Right cardiac atrium (tissue), 5 donors: ENCODE measurements at places on chromosomes 2 and 18. TPM values are rescaled to one million over a fixed set of nuclear protein-coding genes. Genes with fewer than 3 reads are reported as not detected.

- DNase-seq: no peak
Measured at GRCh38 chr2:239365071-239365781, 35.6 kb downstream of the HDAC4 start.

- DNase-seq: no peak
Measured at GRCh38 chr2:227570615-227571014, 28.1 kb upstream of the SCYGR2 start.

DNA sequence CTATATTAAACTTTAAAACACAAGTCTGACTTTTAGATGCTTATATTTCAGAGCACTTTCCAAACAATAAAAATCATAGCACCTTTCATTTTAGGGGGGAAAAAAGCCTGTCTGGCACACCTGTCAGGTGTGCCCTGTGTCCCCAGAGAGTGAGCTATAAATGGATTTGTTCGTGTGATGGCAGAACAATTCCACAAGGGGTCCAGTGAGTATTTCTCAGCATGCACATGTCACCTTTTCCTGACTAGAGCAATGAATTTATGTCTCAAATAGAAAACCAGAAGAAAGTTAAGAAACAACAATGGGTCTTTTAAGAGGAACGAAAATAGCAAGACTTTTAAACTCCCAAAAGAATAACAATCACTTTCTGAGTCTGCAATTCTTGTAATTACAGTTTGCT, 55.9 kb downstream of the ACVR1C start:
- DNase-seq: no peak

DNA sequence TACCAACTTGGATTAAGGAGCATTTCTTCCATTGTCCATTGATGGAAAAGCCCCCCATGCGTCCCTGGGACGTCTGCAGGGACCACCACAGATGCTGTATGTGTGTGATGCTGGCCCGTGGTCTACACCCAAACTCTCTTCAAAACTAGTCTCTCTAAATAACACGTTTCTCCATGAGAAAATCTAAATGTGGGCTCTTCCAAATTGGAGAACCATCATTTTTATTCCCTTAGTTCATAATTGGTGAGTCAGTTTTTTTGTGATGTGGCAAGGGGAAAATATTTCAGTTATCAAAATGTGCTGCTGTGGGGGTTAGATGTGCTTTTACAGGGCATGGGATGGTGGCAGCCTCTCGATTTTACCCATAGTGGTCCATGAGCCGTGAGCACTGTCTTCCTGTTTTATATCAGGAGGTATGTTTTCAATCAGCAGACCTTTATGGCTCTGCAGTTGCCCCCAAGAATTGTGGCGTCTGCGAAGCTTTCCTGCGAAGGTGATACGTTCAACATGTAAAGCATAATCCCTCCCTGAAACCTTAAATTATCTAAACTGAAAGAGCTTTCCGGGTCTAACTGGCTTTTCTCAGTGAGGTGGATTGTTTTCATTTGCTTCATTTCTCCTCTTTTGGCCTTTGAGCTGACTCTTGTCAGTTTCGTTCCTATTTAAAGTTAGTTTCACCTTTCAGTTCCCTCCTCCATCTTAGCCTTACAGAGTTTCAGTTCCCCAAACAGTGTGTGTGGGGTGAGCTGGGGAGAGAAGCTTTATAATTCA, 78.4 kb downstream of the SETBP1 start:
- no peak for DNase-seq

DNA sequence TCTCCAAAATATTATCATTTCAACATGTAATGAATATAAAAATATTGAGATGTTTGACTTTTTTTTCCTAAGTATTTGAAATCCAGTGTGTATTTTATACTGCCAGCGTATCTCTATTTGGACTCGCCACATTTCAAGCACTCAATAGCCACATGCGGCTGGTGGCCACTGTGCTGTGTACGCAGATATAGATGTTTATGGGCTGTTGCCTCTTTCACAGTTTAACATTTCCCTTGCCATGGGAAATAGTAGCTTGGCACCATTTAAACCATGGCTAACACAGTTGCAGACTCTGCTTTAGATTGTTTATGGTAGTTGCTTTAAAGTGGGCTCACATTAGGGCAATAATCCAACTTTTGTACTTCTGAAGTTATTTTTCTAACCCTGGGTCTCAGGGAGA, 136.6 kb upstream of the ITGB6 start:
- DNase-seq: no peak

DNA sequence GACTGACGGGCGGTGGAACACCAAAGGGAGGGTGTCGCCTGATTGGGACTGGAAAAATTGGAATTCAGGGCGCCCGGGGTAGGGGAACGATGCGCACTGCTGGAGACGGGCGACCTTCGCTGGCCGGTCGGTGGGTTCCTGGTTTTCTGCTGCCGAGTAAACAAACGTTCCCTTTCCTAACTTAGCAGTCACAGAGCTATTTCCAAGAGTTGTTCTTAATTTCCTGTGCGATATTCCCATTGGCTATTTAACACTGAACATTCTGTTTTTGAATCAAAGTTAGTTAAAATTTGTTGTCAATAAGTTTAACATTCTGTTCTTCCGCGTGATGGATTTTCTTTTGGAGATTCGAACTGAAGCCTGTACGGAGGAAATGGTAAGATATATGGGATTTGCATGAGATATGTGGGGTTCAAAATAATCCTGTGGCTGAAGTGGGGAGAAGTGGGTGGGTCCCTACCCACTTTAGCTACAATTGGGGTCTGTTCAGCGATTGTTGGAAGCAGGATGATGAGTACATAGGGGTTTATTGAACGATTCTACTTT, 862 bp downstream of the C18orf54 start:
- peak; percentile 52 for DNase-seq

DNA sequence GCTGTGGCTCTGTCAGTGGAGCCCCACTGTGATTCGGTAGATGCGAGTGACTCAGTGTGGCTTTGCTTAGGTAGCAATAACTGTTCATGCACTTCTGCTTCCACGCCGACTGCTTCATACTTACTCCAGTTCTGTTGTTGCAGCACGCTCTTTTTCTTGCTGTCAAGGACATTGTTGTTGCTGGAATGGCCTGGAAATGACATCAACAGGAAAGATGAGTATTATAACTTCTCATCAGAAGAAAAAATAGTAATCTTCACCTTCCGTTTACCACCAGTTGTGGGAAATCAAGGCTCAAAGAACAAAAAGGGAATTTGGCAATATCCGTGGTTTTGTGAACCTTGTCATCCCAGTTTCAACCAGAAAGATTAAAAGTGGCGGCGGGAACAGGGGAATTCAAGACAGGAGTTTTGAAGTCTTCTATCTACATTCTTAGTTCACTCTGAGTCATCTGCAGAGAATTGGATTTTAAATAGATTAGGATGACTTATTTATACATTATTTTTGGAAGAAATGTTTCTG, 8.3 kb downstream of the TM4SF20 start:
- peak; percentile 28 for DNase-seq

- no peak for DNase-seq
Measured at GRCh38 chr2:16188261-16188890, 248.0 kb downstream of the MYCN start.

DNA sequence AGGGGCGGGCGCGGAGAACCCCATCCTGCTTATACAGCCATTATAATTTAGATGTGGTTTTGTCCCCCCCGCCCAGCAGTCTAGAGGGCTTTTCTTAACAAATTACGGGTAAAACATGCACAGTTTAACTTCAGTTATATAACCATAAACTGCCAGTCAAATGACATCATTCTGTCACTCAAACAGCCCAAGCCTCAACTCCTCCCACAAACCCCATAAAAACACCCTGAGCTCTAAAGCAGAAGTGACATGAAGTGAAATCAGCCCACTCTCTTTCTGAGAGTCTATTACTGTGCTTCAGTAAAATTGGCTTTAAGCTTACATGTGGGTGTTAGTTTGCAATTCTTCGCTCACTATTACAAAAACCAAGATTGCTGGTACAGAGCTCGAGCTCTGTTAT, 705.1 kb upstream of the GCFC2 start:
- DNase-seq: no peak

- no peak for DNase-seq
Measured at GRCh38 chr2:62306751-62307468, 111.0 kb downstream of the B3GNT2 start.

GRCh38 chr2:66604326-66604725, 169.4 kb downstream of the MEIS1 start:
- no peak for DNase-seq

GRCh38 chr2:205428811-205429210, 253.5 kb upstream of the NRP2 start:
- DNase-seq: no peak

DNA sequence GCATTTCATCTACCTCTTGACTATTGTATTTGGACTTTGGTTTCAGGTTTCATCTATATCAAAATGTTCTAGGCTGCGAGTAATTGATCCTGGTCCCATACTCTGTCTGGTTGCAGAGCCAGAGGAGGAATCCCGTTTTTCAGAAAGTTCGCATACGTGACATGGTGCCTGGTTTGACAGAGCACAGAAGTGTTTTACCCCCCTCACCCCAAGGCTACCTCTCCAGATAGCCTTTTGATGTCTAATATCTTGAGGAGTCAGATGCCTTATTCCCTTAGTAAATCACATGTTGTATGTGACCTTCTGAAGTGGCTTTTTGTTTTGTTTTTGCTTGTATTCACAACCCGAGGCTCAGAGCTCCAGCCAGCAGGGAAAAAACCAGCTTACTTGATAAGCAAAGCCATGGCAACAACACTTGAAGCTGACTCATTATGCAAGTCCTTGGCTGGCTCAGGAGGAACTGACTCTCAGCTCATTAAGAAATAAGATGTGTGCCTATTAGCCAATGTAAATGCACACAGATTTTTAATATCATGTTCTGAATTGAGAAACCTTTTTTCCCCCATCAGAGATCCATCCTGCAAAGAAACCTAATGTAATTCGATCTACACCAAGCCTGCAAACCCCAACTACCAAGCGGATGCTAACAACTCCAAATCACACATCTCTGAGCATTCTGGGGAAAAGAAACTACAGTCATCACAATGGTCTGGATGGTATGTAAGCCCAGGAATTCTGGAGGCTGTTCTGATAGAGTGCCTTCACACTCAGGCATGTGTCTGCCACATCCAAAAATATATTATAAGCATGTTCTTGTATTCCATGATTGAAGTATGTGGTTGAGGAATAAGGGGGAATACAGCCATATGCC, 41.4 kb downstream of the OXER1 start:
- DNase-seq: peak; percentile 80

DNA sequence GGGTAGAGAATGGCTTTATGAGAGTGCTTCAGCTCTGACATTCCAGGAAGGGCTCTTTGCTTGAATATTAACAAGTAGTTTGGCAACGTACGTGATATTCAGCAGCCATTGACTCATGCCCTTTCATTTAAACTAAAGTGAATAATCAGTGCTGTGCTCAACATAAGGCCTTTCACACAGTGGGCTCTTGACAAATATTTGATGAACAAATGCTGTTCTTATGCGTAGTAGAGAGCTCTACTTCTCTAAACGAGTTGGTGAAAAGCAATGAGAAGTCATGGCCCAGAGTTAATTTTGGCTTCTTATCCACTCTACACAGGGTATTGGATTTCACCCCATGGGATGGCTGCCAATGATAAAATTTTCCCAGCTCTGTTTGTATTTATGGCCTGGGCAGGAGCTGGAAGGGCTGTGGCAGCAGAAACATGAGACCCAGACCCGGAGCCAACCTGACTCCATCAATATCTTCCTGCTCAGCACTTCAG, 338.9 kb downstream of the CCDC85A start:
- DNase-seq: peak; percentile 15

GRCh38 chr2:16613539-16614011, 52.1 kb downstream of the CYRIA start:
- DNase-seq: no peak

- no peak for DNase-seq
Measured at GRCh38 chr2:28764909-28765711, 13.5 kb downstream of the PPP1CB start.

DNA sequence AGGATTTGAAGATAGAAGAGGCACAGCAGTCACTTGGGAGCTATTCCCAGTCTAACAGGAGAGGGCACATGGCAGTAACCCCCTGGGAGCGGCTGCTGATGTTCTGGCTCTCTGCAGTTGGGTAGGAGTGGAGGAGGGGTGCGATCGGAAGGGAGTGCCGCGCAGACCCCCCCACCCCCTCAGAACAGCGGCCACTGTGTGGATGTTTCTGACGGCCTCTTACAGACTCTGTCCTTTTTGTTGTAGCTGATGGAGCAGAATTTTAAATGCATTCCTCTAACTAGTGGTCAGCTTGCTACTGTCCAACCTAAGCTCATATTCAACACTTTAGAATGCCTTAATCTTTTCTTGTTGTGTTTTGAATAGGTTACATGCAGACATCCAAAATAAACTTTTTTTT, 127.9 kb downstream of the AGAP1 start:
- DNase-seq: no peak

DNA sequence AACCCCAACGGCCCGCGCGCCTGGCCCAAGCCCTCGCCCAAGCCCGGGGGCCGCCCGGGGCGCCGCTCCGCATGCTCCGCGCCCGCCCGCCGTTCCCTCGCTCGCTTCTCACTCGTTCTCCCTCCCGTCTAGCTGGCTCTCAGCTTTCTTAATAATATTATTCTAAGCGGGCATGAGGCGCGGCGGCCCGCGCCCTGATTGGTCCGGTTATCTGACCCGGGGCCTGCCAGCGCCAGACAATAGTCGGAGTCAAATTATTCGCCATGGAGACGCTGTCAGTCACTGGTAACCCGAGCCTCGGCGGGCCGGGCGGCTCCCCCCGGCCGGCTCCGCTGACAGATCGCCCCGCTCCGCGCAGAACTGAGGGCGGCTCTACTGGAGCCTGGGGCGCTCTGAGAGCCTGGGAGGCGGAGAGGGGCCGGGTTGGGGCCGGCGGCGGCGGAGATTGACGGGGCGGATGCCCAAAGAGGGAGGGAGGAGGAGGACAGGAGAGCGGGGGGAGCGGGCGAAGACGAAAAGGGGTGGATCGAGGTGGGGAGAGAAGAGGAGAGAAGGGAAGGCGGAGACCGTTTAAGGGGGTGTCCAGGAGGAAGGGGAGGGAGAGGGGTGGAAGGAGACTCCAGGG, at the start of gene SIX2:
Gene SIX2, minus strand, starts transcription at position 150 of the 625 bp plus-strand sequence. CDS start 342 bp downstream, outside the sequence.
- DNase-seq: peak; percentile 96

- peak; percentile 88 for DNase-seq
Measured at GRCh38 chr18:39846265-39846664, 2108.8 kb upstream of the PIK3C3 start.

GRCh38 chr18:32450874-32451273, 19.8 kb downstream of the GAREM1 start:
- no peak for DNase-seq

FAM124B gene
- 0.61 TPM for polyA plus RNA-seq

PROC gene
- 0.18 TPM for polyA plus RNA-seq

IL1RL1 gene
- polyA plus RNA-seq: 5.7 TPM

REG3A gene
- 0.41 TPM for polyA plus RNA-seq

RAMP1 gene
- polyA plus RNA-seq: 164 TPM

AQP4 gene
- polyA plus RNA-seq: 5.1 TPM

AMER3 gene
- polyA plus RNA-seq: 0.02 TPM
